ENCODE measurements at places on chromosomes 12 and 14.
A peak's percentile ranks its signal among the peaks of the same experiment; 100 is the strongest.

DNA sequence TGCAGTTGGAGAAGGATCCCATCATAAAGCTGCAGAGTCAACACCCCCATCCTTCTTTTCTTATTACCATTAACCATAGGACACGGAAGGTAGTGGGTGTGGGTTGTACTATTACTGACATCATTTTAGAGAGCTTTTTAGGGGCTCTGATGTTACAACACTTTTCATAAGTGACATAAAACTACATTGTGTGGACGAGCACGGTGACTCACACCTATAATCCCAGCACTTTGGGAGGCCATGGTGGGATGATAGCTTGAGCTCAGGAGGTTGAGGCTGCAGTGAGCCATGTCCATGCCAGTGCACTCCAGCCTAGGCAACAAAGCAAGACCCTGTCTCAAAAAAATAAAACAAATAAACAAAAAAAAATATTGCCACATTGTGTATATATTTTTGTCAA is 167.1 kb downstream of the DUSP6 start:
- peak; percentile 40 for DNase-seq

DNA sequence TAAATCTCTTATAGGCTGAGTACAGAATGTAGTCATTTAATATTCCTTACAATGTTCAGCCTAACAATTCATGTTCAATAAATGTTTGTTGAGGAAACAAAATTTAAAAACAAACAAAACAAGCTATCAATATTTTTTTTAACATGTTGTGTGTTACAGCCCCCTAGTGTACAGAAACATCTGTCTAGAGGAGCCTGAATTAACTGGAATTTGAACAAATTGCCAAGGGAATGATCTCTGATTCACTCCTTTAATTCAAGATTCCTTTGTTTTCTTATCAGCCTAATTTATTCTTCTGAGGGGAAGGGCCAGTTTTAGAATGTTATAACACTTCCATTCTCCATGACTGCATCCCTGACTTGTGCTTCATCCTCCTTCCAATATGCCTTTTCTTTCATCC is 127.2 kb downstream of the CMAS start:
- peak; percentile 14 for DNase-seq

DNA sequence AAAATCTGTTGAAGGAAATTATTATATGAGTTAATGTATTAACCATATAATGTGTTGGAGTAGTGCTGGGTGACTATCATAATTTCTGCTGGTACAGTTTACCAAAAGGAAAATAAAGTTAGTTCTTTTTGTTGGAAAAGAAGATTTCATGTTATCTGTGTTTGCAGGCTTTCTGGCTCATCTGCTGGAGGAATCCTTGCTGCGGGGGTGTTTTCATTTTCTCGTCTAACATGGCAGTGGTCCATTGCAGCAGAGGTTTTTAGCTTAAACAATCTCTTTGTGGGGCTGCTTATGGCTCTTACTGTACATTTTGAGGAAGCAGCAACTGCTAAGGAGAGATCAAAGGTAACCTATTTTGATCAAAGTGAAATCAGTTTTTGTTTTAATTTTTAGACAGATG is 24.1 kb downstream of the TMEM260 start:
- DNase-seq: no peak

GRCh38 chr12:27554421-27555186 is 30.6 kb downstream of the PPFIBP1 start:
- DNase-seq: no peak

- peak; percentile 15 for DNase-seq
Measured at GRCh38 chr14:63867933-63868921, 15.4 kb downstream of the SYNE2 start.

- no peak for DNase-seq
Measured at GRCh38 chr14:53790731-53791500, 165.7 kb downstream of the BMP4 start.

DNA sequence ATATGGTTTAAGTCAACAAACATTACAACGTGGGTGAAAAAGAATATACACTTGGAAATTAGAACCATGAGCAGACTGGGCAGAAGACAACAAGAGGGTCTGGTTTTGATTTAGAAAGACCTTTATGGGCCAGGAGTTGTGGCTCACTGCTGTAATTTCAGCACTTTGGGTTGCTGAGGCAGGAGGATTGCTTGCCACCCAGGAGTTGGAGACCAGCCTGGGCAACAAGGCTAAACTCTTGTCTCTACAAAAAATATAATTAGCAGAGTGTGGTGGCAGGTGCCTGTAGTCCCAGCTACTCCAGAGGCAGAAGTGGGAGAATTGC is 2.7 kb upstream of the NFKBIA start:
- DNase-seq: no peak

DNA sequence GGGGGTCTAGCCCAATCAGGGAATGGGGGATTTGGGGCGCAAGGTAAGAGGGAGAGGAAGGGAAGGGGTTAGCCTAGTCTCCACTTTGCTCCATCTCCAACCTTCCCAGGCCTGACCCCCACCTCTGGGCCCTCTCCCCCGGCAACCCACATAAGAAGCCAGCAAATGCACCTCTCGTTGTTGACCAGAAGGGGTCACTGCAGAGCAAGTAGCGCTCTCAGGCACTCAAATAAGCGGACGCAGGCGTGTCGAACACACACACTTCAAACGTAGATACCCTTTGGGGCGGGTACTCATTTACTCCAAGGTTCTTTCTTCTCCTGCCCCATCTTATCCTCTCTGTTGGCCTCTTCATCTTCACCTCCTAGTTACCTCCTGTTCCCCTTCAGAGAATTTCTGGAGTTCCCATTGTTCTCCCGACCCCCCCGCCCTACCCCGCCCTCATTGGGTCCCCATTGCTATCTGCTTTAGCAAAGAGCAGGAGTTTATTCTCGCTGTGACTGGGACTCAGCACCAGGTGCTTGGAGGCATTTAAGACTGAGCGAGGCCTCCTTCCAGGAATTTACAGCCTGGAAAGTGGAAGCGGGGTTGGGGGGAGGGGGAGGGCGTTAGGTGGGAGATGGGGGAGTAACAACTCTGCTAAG is 1.5 kb upstream of the SRRM4 start:
- peak; percentile 89 for DNase-seq

DNA sequence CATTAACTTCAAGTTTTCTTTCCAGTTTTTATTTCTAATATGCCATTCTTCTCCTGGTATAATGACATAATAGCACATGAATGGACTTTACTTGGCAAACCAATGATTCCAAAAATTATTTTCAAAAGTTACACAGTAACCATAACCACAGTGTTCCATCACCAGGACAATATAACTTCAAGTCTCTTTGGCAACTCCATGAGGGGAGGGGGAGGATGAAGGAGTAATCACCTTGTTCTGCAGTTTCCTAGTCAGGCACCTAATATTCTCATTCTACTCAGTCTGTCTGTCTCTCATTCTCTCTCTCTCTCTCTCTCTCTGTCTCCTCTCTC is 66.6 kb downstream of the BTG1 start:
- no peak for DNase-seq

DNA sequence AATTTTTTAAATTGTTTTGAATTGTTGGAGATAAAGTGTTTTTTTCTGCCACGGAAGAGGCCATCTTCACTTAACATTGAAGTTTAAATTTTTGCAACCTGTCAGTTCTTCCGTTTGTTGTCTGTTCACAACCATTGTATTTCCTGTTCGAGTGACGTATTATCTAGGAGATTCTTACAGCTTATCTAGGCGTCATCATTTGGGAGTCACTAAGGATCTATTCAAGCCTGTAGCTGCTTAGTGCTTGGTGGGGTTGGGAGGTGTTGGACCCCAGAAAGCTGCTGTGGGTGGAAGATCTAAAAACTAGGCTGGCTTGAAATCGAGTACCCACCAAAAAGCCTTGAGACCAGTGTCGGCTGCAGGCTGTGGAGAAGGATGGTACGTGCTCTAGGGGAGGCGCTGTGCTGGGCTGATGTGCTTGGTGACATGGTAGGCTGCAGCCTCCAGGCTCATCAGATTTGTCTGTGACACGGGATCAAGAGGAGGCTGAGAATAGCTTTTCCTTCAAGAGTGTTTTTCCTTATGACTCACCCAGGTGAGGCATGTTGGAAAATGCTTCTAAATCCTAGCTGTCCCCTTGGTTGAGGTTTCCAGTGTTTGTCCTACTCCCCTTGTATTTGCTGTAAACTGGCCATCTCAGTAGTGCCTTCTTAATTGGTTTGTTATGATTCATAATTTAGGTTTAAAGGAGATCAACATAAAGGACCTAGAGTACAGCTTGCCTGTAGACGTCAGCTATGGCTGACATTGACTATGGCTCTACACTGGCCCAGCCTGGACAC is 57.8 kb downstream of the ATG14 start:
- DNase-seq: peak; percentile 68

DNA sequence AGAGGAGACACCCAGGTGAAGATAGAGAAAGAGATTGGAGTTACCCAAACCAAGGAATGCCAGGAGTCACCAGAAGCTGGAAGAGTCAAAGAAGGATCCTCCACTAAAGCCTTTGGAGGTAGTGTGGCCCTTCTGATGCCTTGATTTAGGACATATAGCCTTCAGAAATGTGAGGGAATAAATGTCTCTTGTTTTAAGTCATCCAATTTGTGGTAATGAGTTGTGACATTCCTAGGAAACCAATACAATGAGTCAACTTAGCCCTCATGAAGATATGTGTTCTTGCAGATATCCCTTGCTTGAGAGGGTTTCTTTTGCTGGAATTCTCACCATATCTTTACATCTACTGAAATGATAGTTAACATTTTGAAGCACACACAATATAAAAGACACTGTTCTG is 58.8 kb downstream of the CCER1 start:
- DNase-seq: no peak

DNA sequence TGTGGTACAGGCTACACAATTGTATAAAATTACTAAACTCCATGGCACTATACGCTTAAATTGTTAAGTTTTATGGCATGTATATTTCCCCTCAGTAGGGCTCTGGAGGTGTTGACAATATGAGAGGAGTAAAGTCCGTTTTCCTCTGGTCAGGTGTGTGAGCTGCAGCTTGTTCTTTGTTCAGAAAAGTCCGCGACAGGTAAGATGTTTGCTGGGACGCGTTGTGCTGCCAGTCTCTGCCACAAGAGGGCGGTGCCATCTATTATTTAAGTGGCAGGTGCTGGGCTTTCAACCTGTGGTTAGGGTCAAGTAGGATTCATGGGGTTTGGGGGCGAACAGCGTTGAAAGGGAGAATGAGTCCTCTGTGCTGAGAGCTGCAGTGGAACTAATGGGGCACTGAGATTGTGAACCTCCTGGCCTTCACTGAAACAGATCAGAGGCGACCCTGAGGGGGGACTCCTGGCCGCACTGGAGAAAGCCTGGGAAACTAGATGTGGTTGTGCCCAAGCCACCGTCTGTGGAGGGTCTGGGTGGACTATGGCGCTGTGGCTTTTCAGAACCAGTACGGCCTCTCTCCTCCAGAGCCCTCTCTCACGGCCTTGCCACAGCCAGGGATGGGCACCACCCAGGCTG is 179.0 kb downstream of the SLC15A4 start:
- peak; percentile 61 for DNase-seq

GRCh38 chr12:4215229-4216186 is 58.1 kb upstream of the CCND2 start:
- DNase-seq: peak; percentile 70

DNA sequence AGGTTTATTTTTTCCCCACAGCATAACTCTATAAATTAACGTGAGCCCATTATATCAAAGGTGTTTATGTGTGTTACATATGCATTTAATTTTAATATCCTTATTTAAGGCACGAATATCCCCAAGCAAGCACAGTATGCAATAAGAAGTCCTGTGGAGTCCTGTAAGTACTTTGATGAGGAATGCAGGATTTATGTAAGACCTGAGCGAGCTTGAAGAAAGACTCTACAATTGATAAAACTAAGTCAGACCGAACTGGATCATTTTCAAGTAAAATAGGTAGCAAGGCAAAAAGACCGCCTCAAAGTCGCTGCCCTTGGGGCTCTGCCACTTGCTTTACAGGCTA is 755 bp downstream of the SLC25A21 start:
- DNase-seq: no peak

DNA sequence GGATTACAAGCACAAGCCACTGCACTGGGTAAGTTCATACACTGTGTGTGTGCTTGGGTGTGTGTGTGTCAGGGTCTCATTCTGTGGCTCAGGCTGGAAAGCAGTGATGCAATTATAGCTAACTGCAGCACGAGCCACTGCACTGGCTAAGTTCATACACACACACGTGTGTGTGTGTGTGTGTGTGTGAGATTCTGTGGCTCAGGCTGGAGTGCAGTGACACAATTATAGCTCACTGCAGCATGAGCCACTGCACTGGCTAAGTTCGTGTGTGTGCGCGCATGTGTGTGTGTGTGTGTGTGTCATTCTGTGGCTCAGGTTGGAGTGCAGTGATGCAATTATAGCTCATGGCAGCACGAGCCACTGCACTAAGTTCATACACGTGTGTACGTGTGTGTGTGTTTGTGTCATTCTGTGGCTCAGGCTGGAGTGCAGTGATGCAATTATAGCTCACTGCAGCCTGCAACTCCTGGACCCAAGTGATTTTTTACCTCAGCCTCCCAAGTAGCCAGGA is 85.4 kb downstream of the HECTD1 start:
- DNase-seq: no peak

- DNase-seq: no peak
Measured at GRCh38 chr12:131835616-131836171, 7.5 kb downstream of the MMP17 start.

- DNase-seq: no peak
Measured at GRCh38 chr12:9096563-9097176, 19.0 kb downstream of the A2M start.

DNA sequence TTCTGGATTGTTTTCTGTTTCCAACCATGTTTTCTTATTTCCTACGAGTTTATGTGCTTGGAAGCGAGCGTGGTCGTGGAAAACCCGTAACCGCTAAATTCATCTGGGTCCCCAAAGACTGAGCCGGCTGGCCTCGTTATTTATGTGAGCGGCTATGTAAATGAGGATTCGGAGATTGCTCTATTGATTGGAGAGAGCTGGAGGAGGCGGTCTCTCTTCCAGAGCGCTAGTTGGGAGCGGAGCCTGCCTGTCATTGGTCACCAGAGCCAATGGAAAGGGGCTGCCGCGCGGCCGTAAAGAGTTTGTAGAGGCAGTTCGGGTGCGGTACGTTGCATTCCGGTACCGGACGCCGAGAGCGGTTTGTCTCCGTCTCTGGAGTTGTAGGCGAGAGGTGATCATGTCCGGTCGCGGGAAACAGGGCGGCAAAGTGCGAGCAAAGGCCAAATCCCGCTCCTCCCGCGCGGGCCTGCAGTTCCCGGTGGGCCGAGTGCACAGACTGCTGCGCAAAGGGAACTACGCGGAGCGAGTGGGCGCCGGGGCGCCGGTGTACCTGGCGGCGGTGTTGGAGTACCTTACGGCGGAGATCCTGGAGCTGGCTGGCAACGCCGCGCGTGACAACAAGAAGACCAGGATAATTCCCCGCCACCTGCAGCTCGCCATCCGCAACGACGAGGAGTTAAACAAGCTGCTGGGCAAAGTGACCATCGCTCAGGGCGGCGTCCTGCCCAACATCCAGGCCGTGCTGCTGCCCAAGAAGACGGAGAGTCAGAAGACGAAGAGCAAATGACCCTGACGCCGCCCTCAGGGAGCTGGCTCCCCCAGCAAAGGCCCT is 29.0 kb downstream of the WBP11 start:
- DNase-seq: peak; percentile 100

GRCh38 chr14:58978343-58978742 is 210.1 kb upstream of the DAAM1 start:
- DNase-seq: no peak

- no peak for DNase-seq
Measured at GRCh38 chr14:32480337-32480736, 151.2 kb downstream of the AKAP6 start.

Measured in DMS53 (cell line).